ENCODE measurements at places on chromosomes 7 and 10.

DNA sequence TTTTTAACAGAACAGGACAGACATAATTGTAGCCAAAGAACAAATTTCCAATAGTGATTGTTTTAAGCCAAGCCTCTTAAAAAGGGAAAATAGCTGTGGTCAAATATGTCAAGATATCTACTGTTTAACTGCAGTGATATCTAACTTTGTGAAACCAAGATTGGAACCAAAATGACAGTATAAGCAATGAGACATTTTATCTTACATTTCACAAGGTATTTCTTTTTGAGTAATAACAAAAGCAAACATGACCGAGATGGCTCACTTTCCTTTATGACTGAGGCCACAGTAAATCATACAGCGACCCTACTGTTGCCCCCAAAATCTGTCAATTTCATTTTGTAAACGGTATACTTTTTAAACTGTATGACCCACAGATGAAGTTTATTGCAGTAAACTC is 215.8 kb downstream of the MLLT10 start:
- DNase-seq, result no peak

DNA sequence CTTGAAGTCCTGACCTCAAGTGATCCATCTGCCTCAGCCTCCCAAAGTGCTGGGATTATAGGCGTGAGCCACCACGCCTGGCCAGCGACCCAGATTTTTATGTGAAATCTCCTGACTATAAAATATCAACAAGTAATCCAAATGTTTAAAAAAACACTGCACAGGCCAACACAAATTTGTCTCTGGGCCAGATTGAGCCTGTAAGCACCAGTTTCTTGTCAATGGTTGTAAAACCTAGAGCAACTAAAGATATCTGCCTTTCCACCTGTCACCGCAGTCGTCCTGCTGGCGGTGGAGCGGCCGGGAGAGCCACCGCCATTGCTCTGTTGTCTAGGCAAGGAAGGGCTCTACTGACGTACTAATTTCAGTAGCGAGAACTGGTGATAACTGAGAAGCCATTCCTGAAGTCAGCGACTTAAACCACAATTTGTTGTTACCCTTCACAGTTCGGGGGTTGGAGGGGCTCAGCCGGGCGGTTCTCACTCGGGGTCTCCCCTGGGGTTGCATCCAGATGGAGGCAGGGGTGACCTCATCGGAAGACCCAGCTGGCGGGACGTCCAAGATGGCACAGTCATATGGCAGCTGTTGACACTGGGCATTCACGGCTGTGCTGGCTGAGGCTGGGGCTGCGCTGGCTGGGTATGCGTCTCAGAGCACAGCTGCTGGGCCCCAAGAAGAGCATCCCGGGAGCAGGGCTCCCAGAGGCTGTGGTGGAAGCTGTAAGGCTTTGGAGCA is 55.2 kb upstream of the PDGFA start:
- no peak for DNase-seq

DNA sequence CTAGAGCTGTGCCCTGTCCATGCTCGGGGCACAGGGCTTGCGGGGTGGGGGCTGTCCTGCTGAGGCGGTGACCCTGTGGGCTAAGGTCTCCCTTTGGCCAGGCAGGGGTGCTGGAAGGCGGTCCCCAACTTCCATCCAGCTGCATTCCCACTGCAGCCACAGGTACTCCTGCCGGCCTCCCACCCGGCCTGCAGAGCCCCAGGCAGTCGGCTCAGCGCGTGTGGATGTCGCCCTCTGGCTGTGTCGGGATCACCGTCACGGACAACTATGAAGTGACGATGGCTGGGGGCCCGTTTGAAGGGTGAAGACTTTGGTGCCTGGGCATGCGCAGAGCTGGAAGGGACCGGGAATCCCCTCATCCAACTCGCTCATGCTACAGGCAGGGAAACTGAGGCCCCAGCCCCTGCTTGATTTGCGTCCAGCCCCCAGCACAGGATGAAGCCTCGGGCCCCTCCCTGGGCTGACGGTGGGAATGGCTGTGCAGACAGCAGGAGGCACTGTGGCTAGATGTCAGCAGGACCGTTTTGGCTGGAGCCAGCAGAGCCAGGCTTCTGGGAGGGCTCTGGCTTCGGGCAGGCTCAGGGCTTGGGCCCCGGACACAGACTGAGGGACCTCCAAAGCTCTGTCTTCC is 2.3 kb upstream of the TMEM184A start:
- no peak for DNase-seq

- peak; percentile 56 for DNase-seq
Measured at GRCh38 chr10:100872034-100872791, 40.5 kb upstream of the SLF2 start.

DNA sequence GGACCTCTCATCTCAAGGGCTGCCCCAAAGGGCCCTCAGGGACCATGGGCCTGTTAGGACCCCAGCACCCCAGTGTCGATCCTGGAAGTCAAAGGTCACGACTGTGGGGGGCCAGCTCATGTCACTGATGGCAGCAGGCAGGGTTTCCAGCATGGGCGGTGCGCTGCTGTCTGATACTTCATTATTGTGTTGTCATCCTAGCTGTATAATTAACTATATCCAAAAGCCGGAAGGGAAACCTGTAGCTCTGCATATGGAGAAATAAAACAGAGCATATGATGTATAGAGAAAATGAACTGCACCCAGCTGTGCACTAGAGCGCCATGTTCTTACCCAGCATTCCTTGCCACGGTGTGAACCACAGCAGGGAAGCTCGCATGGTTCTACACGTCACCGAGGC is 196.3 kb downstream of the EBF3 start:
- no peak for DNase-seq

DNA sequence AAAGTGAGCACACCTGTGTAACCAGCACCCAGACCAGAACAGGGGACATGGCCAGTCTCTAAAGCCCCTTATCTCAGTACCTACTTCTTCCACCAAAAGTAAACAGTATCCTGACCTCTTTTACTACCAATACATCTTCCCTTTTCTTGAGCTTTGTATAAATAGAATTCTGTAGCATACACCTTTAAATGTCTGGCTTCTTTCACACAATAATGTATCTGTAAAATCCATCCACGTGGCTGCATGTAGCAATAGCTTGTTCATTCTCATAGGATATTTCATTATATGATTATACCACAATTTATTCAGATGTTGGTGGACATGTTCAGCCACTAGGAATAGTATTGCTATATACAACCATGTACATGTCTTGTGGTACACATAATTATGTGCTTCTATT is 40.6 kb downstream of the BTBD16 start:
- no peak for DNase-seq

GRCh38 chr7:15612205-15612604 is 50.4 kb upstream of the AGMO start:
- DNase-seq, result no peak

DNA sequence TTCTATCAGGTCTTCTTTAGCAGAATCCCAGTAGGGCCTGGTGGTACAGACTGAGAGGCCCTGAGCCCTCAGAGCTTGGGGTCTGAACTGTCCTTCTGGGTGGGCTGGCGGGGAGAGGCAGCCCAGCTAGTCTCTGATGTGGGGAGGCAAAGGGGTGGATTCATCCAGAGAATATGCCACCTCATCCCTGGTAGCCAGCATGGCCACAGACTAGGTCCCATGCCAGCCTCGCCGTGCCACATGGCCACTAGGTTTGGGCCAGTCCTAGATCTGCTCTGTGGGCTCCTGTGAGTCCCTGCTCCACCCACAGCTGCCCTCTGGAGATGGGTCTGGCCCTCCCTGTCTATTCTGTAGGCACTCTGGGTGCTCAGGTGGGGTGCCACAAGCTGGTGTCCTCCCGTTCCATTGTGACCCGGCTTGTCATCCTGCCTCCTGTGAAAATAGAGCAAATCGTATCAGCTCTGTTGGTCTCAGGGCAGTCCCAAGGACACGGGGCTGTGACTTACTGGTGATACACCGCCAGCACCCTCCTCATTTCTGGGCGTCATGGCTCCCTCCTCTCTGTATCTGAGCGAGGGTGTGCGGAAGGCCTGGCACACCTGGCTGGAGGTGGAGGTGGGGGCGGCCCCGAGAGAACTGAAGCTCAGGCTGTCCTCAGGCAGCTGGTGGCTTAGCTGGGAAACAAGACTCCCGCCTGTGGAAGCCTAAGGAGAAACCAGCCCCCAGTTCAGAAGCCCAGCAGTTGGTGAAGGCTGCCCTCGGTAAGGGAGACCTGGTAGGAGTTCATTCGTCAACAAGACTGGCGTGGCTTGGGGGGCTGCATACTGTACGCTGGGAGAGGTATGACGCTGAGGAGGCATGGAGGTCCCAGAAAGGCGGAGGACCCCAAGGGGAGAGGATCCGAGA is 33.3 kb downstream of the UNC5B start:
- no peak for DNase-seq

DNA sequence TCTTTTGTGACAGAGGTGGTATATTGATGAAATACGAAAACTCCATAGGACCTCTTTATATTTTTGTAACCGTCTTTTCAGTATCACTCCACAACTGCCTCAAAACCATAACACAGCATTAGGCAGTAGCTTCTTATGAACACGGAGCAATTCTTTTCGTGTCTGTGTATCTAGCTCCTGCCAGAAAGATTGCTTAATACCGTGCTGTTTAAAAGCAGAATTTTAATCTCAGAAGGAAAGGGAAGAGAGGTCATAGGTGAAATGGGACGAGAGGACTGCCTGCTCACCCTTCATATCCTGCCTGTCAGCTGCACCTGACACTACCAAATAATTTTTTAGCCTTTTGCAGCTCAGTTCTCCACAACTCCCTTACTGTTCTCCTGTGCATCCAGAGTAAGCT is 200.7 kb downstream of the DNAH11 start:
- DNase-seq, result no peak

DNA sequence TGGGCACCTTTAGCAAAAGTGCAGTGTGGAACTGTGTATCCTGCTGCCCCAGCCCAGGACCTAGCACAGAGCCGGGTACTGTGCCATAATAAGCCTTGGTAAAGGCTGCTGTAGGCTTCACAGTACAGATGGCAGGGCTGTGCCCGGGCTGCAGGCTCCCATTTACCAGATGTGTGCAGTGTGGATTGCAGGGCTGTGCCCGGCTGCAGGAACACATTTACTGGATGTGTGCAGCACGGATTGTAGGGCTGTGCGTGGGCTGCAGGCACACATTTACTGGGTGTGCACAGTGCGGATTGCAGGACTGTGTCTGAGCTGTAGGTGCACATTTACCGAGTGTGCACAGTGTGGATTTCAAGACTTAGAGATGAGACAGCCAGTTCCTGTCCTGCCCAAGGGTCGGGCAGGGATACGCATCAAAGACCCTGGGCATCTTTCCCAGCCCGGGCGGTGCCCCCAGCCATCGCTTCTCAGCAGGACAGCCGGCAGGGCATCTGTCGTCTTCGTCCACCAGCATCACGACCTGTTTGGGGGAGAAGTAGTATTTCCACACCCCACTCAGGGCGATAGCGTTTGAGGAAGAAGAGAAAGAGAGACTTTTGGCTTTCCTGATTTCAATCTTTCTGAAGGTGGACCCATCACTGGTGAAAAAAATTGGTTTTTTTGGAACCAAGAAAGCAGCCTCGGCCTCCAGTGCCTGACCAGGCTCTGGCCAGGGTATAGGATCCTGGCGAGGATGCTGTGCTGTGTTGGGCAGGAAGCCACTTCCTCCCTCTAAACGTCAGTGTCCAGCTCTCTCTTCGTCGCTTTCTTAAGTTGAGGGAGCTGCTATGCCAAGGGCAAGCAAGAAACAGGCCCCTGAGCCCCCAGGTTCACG is 180.8 kb downstream of the CUX1 start:
- DNase-seq, result no peak

DNA sequence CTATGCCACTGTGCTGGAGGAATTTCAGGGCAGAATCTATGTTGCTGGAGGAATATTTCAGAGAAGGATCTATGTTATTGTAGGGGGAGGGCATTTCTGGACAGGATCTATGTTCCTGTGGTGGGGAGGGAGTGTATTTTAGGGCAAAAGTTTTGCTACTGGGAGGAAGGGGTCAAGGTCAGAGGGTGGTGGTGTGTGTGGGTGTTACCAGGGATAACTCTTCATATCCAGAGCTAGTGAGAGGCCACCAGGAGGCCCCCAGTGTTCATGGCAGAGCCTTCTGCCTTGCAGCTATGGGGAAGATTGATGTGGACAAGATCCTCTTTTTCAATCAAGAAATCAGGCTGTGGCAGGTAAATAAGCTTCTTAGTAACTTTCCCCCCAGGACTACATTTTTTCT is 2.0 kb upstream of the STRA8 start:
- DNase-seq, result no peak

DNA sequence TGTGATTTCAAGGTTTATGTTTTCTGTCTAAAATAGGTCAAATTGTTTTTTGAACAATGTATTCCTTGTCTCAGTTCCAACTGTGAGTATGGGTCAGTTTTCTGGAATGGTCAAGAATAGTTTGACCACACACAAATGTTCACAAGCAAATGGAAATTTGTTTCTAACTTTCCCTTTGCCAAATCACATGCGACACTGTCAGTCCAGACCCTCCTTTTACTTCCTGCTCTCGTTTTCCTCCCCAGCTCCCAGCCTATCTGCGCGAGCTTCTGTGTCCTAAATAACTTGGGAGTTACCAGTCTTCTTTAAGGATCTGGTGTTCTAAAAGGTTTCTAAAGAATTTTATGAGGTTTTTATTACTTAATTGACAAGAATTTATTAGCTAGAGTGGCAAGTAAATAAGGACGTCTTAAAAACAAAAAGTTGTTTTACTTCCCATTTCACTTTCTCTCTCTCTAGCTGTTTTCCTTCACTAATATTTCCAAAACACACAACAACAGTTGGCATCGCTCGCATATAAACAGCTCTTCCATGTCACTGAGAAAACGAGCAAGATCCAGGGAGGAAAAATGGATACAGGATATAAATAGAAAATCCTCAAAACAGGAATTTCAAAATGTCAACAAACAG is 266.1 kb upstream of the KLF6 start:
- no peak for DNase-seq

DNA sequence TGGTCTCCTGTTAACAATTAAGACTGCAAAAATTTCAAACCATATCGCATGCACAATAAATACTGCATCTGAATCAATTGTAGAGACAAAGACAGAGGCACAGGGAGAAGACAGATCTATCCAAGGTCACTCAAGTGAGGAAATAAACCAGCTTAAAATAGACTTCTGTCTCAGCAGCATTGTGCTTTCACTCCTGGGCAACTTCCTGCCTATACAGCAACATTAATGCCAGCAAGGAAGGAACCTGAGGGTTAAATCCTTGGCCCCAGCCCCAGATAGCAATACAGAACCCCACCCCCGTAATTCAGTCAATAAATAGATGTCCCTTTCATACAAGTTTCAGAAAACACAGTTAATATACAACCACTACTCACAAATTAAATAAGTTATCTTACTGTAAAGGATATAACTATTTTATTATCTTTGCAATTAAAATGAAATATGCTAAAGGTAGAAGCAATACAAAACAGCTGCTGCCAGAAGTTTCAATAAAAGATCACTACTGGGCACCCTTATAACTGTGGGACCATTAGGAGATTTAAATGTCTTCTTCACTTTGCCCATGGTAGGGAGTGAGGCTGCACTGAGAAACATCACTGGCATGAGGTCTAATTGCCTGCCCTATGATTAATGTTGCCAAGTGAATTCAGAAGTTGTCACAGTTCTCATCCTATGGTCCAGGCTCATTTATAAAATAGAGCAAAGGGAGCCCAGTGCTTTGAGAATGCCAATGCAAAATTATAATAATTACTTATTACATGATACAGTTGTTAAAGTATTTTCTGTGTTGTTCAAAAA is 49.4 kb downstream of the CAV1 start:
- DNase-seq, result peak; percentile 83
